ENCODE measurements at places on chromosomes 16 and 17. TPM values are rescaled to one million over a fixed set of nuclear protein-coding genes. Genes with fewer than 3 reads are reported as not detected.

- DNase-seq = no peak
Observed at GRCh38 chr17:42230225-42230624, 35.9 kb upstream of the GHDC start.

GRCh38 chr17:40830085-40830776, 7.8 kb upstream of the KRT10 start:
- no peak for DNase-seq

DNA sequence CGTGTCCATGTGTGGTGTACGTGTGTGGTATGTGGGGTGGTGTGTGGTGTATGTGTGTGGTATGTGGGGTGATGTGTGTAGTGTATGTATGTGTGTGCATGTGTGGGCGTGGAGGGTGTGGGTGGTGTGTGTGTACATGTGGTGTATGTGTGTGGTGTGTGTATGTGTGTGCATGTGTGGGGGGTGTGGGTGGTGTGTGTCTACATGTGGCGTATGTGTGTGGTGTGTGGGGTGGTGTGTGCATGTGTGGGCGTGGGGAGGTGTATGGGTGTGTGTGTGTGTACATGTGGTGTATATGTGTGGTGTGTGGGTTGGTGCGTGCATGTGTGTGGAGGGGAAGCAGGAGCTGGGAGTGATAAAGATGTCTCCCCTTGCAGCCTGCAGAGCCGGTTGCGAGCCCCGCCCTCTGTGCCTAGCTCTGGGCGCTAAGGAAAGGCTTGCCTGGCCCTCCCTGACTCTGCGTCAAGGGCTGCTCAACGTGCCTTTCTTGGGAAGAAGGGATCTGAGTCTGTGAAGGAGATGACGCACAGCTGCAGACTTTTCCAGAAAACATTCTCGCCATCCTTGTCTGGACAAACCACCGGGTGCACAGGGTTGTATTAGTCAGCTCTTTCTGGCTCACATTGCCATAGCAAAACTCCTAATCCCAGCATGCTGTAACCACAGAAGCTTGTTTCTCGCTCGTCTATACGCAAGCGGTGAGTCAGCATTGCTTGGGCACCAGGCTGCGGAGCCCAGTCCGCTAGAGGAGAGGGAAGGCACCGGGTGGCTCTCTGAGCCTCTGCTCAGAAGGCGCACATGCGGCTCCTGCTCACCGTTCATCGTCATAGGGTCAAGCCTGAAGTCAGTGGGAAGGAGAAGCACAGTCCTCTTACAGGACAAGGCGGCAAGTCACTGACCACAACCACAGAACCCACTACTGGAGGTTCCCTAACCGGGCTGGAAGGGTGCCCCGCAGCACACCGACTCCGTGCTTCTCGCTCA, 2.0 kb upstream of the CD300H start:
- DNase-seq = peak; percentile 96

- DNase-seq = no peak
Observed at GRCh38 chr16:1134776-1135458, 18.0 kb upstream of the CACNA1H start.

- DNase-seq = no peak
Observed at GRCh38 chr16:21598206-21598605, 1.2 kb upstream of the METTL9 start.

- peak; percentile 90 for DNase-seq
Observed at GRCh38 chr16:30921748-30922419, 1.5 kb upstream of the FBXL19 start.

The KRT16 gene
- total RNA-seq = not detected

The KCNJ12 gene
- total RNA-seq = under 0.01 TPM
